ENCODE measurements at places on chromosomes 5 and 9. TPM values are rescaled to one million over a fixed set of nuclear protein-coding genes. Genes with fewer than 3 reads are reported as not detected.

Gene BTF3
- polyA plus RNA-seq = 712 TPM

Gene OSMR
- polyA plus RNA-seq = 62.4 TPM

Gene DRD1
- 0.81 TPM for polyA plus RNA-seq

Gene NPR2
- 30.6 TPM for polyA plus RNA-seq

Gene DMRT3
- polyA plus RNA-seq = 0.09 TPM

DNA sequence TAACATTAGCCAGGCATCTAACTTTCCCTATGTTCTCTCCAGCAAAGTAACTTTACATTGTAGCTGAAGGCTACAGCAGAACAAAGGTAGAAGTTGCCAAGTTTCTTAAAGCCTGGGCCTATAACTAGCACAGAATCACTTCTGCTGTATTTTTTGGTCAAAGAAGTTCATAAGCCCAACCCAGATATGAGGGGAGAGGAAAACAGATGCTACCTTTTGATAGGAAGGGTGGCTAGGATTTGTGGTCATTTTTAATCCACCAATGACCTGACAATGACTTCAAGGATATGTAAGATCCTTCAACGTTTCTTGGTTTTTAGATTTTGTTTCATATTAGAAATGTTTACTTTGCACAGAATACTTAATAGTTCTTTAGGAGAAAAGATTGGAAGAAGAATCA is 64.2 kb upstream of the RANBP3L start:
- DNase-seq = no peak

GRCh38 chr5:3715062-3715461 is 119.4 kb downstream of the IRX1 start:
- no peak for DNase-seq

- DNase-seq = no peak
Observed at GRCh38 chr9:130484362-130485072, 39.8 kb downstream of the ASS1 start.

DNA sequence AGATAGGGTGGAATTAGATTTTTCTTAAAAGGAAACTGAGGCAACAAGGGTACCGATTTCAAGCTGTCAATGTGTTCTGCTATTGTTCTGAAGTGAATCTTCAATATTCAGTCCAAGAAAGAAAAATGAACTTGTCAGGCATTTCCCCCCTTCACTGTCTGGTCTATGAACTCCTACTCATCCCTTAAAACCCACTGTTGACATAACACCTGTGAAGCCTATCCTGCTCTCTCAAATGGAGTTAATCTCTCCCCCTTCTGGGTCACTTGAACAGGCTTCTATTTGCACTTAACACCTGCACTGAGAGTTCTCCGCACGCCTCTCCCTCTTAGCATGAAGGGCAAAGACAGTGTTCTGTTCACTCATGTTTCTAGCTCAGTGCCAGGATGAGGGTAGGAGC is 144.3 kb downstream of the CRB2 start:
- no peak for DNase-seq

DNA sequence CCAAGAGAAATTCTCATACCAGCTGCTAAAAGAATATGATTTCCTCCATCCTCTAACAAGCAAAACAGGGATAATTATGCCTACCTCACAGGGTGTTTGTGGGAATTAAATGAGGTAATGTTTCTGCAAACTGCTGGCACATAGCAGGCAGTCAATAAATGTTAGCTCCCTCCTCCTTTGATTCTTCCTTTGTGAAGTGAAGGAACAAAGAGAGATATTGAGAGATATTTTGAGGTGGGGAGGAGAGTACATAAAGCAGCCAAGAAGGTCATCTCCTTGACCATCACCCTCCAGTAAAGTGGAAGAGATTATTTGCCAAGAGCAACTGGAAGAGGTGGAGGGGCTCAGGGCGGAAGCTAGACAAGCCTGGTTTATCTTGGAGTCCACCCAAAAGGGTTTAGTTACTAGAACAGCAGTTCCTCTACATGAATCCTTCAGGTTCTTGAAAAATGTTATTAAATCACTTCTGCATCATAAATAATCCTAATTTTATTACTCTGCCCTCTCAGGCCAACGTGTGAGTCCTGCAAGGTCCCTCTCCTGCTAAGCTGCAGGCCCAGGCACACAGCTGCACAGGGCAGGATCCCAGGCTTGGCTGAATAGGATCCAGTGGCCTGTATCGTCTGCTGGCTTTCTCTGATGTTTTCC is 35.0 kb upstream of the TLE1 start:
- peak; percentile 62 for DNase-seq

- no peak for DNase-seq
Observed at GRCh38 chr5:117473165-117473564, 898.5 kb upstream of the SEMA6A start.

- no peak for DNase-seq
Observed at GRCh38 chr5:170490381-170490780, 13.4 kb upstream of the KCNIP1 start.

DNA sequence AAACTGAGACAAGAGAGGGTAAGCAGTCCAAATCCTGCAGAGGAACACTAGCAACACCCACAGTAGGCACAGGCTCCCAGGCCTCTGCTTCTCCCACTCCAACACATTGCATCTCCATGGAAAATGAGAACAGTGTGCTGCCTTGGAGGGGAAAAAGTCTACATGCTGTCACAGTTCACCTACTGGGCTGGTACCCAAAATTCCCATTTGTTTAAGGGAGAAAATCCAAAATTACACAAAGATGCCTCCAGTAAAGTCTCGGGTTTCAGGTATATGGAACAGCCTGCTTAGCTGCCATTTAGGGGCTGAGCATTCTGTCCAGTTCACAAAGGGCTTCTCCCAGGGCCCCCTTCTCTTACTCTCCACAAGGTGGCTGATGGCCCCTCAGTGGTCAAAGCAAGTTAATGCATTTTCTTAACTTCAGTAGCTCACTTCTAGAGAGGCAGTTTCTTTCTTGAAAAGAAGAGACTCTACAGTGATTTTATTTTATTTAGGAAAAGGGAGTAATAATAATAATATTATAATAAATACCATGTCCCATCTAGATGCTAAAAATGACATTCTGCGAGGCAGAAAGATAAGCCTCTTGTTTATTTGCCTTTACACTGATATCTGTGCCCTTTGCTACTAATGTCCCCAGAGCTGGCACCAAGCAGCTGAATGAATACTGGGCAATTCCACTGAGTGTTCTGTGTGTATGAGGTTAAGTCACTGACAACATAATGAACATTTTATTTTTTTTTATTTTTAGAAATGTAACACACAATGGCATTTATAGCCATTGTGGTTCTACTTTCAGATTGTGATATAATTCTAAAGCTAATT is 89.4 kb downstream of the RGS7BP start:
- DNase-seq = peak; percentile 28

DNA sequence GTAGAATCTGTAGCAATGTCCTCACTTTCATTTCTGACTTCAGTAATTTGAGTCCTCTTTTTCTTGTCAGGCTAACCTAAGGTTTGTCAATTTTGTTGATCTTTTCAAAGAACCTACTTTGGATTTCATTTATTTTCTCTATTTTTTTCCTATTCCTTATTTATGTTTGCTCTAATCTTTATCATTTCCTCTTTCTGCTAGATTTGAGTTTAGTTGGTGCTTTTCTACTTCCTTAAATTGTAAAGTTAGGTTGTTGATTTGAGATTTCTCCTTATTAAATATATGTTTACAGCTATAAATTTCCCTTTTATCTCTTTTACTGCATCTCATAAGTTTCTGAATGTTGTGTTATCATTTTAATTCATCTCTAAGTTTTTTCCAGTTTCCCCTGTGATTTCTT is 75.1 kb upstream of the FAM120A start:
- DNase-seq = no peak

DNA sequence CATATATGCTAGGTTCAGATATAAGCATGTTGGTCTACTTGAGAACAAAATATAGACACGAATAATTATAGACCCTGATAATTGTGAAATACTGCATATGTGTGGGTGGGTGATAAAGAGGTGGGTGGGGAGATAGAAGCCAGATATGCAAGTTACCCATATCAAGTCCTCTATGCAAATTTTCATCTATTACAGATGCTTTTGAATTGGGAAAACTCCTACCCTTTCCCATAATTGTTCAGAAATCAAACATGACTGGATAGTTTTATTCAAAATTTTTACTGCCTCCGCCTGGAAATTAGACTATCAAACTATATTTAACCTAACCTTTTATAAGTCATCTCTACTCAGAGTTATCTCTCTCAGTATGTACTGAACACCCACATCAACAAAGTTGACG is 157.5 kb downstream of the MEF2C start:
- DNase-seq = no peak

DNA sequence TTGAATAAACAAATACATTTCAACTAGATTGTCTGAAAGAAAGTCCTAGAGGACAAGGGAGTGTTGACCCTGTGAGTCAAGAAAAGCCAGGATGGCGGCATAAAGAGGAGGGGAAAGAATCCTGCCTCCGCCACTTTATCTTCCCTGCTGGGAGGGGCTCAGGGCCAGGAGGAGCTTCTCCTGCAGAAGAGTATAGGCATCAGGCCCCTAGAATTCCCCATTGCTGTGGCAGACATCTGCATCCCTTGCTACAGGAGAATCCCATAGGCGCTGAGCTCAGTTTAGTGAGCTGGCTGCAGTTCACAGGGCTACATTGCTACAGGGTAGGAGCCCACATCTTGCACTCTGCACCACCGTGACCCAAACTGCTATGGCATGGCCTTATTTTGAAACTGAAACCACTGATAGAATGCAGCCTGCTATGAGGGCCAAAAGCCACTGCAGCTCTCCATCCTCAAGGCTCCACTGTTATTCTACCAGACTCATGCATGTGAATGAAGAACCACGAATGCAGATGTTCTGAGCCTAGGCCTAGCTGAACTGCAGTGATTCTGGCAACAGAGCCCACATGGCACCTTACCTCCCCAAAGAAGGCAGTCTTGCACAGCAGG is 941.4 kb upstream of the CTNND2 start:
- DNase-seq = no peak

- DNase-seq = no peak
Observed at GRCh38 chr9:35771534-35771933, 17.5 kb upstream of the MSMP start.

- no peak for DNase-seq
Observed at GRCh38 chr9:127182901-127183746, 60.7 kb upstream of the ANGPTL2 start.

DNA sequence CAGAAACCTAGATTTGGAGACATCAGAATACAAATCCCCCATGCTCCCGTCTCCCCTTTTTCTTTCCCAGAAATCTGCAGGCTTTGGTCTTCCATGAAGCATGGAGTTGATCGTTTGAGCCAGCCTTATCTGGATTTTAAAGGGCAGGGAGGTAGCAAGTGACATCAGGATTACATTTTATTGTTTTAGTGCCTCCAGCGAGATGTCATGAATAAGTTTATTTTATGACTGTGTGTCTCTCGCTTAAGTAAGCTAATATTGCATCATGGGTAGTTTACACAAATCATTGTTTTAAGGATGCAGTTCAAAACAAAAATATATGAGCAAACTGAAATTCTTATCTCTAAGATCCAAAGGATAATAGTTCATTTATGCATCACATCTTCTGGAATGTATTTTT is 50.7 kb upstream of the TNFSF8 start:
- DNase-seq = no peak

Data from urinary bladder (tissue), 4 donors.